ENCODE measurements at places on chromosomes 4 and X.

- peak; percentile 62 for DNase-seq
These were observed at the start of gene TRIM61 for GRCh38 chr4:164977243-164978164. Gene TRIM61 (minus strand): TSS chr4:164977657. CDS start chr4:164970002, 7,655 bp downstream.

GRCh38 chrX:150038986-150039599 is 100.8 kb upstream of the EOLA2 start:
- no peak for DNase-seq

DNA sequence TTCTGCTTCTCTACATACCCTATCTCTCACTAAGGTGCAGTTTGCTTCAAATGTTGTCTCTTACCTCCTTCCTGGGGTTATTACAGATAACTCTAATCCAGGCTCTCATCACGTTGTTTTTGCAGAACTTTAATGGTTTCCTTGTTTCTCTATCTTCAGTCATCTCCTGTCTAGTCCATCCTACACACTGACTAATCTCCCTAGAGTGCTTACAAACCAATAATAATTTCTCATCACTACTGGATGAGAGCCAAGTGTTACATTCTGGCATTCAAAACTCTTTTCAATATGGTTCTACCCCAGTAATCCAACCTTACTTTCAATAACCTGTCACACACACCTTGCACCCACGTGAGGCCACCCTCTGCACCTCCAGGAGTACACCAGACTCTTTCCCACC is 86.1 kb downstream of the SYNPO2 start:
- no peak for DNase-seq

DNA sequence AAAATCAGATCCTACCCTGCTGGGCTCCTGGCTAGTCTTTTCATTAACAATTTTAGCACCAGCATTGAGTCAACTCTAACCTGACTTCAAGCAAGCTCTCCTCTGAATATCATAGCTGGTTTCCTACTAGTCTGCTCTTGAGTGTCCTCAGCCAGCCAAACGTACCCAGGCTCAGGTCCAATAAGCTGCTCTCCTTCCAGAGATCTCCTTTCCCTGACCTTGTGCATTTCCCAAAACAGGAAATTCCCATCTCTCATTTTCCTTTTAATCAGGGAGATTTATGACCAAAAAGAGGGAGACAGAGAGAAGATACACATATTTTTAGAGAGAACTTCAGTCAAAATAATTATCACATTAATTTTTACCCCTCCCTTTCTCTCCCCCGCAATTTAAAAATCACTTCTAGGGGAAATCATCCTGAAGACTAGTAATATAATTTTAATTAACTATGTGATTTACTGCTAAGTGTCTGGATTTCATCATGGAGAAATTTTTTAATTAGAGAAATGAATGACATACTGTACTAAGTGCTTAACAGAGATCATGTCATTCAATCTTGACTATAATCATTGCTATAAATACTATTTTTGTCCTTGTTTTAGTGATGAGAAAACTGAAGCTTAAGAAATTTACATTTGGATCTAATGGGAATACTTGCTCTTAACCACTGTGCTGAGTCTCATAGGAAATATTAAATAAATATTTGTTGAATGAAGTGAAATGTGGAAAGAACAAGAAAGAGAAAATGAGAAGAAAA is 421.7 kb upstream of the INTU start:
- DNase-seq, result no peak

GRCh38 chr4:87078987-87079486 is 141.4 kb downstream of the KLHL8 start:
- DNase-seq, result no peak

DNA sequence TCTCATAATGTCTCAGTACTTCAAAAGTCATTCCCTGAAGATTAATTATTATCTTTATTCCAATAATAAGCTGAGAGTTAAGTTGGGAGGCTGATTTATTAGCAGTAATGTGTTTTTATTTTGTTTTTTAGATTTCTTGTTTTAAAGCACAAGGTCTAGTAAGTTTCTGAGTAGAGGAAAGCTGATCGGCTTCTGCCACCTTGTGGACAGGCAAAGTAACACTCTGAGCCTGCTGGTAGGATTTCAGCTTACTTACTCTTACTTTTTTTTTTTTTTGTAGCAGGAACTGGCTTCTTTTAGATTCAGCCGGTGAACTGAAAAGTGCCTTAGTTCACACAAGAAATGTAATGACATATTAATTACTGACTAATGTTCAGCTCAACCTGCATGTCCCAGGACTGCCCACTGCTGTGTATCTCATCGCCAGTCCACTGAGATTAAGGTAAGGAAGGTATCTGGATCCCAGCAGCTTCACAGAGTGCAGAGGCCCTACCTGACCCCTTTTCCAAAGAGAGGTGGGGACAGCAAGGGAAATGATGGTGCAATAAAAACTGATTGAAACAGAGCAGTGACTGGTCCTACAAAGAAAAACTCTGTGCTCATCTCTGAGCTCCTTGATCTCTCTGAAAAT is 126.5 kb downstream of the ADGRA3 start:
- peak; percentile 37 for DNase-seq

- no peak for DNase-seq
These were observed 101.2 kb upstream of the PGRMC2 start for GRCh38 chr4:128388796-128389195.

- DNase-seq, result no peak
These were observed 123.7 kb upstream of the KCNIP4 start for GRCh38 chr4:22072240-22072639.
